CD8-positive, alpha-beta T cell (primary cell): ENCODE measurements at places on chromosomes 4 and X.

GRCh38 chr4:76307660-76308014 lies 1.1 kb downstream of the STBD1 start:
- no peak for DNase-seq

- DNase-seq, result no peak
Observed at GRCh38 chr4:166399021-166399420, 526.0 kb downstream of the TLL1 start.

DNA sequence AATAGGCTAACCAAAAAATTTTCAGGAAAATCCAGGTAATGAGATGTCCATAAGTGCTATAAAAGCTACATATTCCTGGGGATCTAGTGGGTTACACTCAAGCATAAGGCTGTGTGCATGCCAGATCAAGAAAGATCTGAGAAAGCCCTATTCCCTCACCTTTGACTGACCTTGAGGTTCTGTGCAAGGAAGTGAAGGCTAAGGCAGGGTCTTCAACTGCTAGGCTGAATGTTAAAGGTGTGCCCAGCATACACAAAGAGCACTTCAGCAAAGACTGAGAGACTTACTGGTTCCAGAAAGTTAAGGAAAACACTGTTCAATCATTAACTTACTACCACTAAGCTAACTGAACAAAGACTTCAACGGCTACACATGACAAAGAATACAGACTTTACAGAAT lies 269.7 kb downstream of the GPC3 start:
- DNase-seq, result no peak

GRCh38 chr4:158624889-158625478 lies 46.7 kb downstream of the C4orf46 start:
- no peak for DNase-seq

DNA sequence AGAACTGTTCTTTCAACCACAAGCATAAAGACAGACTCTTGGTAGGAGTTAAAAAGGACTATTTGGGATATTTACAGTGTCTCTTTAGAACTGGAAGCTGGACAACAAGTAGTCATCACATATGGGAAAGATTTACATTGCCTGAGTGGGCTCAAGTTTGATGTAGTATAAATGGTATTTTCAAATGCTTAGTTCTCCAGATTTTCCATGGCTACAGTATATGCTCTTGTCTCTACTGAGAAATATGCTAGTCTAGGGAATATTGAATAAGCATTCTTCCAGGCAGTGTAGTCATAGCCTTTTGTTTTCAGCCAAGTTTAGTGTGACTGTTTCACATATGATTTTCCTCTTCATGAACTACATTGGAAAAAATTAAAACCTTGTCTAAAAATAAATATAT lies 315.6 kb downstream of the ARHGAP24 start:
- no peak for DNase-seq

DNA sequence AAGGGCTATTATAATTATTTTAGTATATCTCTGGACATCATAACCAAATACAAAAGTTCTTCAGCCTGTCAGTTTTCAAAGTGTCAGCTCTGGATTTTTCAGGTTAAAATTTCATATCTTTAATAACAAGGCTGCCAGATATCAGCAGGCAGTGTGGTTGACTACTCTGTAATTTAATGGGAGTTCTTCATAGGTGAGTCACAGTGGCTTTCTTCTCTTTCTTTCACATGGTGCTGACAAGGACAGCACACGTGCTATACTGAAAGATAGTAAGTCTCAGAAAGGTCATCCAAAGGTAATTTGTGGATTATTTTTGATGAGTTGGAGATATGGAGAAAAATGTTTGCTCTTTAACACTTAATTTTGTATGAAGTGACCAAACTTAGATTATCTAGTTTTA lies 43.2 kb downstream of the GALNT7 start:
- DNase-seq, result no peak

GRCh38 chr4:52051615-52052474 lies 741 bp downstream of the SPATA18 start:
- DNase-seq, result no peak
